ENCODE measurements at places on chromosomes 1 and 21.

DNA sequence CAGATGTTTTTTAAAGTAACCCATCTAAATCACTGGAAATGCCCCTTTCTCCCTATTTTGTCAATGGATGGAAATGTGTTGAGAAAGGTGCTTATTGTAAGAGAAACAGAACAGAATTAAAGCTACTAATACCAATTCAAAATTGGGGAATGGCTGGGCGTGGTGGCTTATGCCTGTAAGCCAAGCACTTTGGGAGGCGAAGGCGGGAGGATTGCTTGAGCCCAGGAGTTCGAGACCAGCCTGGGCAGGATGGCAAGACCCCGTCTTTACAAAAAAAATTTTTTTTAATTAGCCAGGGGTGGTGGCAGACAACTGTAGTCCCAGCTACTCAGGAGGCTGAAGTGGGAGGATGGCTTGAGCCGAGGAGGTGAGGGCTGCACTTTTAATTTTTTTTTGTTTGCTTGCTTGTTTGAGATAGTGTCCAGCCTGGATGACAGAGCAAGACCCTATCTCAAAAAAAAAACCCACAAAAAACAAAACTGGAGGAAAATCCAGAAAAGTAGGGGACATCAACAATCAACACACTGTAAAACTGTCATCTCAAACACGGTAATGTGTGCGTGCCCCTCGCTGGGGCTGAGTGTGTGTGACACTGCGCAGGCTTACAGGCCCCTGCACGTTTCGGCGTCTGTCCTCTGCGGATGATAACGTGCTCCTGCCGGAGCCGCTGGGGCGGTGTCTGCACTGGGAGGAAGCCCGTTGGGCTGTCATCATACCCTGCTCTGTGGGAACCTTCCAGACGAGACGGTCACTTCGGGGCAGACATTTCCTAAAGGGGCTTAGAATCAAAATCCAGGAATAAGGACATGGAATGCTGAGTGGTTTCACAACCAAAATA, 11.6 kb upstream of the POFUT2 start:
- DNase-seq, result no peak

GRCh38 chr1:2966449-2967328, 54.6 kb upstream of the ACTRT2 start:
- DNase-seq, result no peak

GRCh38 chr21:33266789-33267135, 595 bp downstream of the IL10RB start:
- no peak for DNase-seq

DNA sequence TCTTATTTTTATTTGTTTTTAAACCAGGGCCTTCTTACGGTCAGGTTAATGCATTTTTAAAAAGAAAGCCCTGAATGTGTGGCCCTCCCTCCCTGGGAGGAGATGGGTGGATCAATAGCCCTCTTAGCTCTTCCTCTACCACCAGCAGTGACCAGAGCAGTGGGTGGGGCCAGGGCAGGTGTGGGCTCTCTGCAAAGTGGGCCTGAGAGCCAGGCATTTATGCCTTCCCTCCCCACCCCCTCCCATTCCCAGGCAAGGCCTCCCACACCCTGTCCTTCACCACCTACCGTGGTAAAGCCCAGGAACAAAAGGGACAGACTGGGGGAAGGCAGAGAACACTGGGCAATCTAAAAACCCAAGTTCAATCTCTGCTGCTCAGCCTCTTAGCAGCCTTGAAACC, 63.9 kb downstream of the SSBP3 start:
- no peak for DNase-seq
